NCI-H69 (cell line): ENCODE measurements at places on chromosomes 12 and 14.
A peak's percentile ranks its signal among the peaks of the same experiment; 100 is the strongest.

GRCh38 chr14:64857979-64858744, 21.5 kb downstream of the SPTB start:
- DNase-seq: peak; percentile 72

DNA sequence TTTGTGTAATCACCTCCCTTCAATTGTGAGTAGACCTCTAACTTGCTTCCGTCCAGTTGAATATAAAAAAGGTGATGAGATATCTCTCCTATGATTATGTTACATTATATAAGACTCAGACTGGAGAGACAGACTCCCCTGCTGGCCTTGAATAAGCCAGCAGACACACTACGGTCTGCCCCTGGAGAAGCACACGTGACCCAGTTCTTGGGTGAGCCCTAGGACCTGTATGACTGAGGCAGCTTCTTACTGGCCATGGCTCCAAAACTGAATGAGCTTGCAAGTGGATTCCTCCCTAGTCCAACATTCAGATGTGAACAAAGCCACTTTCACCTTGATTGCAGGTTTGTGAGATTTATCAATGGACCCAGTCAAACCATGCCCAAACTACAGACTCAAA, 427.9 kb upstream of the DCN start:
- no peak for DNase-seq

- peak; percentile 97 for DNase-seq
Observed at GRCh38 chr14:100472094-100472455, 115.1 kb downstream of the BEGAIN start.

DNA sequence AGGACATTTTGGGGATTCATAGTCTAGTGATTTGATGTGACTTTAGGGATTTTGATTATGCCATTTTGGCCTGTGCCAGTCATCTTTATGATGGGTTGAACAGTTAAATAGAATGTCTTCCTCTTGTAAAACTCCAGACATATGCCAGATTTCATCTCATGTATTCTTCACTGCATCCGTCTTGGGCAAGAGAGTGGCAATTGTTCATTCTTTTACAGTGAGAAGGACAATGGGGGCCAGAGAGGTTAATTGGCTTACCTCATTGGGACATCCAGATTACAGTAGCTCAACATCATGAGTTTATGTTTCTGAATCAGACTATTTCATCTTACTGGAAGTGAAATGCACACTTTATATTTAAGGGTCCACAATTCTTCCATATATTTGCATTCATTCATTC, 108.2 kb upstream of the SLC38A2 start:
- no peak for DNase-seq

DNA sequence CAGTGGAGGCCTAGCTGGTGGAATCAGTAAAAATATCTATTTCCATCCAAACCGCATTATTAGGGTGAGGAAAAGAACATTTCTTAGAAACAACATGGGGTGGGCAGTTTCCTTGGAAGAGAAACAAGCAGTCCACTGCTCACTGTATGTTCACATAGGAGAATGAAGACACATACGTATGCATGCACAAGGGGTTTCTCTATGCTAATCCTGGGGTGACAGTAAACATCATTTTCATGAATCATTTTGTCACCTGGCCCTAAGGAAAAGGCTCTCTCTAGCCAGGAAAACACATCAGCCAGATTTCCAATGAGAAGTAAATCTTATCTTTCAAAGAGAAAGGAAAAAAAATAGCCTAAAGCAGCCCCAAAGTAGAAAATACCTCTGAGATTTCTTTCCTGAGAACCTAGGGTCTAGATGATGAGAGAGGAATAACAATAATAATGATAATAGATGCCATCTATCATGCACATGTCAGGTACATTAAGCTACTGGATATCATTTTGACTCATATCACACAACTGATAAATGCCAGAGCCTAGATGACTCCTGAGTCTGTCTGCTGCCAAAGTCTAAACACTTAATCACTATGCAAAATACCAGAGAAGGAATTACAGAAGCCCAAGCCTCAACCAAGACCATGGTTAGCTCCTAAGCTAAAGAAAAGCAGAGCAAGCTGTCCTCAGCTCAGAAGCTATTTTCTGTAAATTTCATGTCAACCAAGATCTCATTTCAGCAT, 520.5 kb upstream of the TMPO start:
- no peak for DNase-seq

DNA sequence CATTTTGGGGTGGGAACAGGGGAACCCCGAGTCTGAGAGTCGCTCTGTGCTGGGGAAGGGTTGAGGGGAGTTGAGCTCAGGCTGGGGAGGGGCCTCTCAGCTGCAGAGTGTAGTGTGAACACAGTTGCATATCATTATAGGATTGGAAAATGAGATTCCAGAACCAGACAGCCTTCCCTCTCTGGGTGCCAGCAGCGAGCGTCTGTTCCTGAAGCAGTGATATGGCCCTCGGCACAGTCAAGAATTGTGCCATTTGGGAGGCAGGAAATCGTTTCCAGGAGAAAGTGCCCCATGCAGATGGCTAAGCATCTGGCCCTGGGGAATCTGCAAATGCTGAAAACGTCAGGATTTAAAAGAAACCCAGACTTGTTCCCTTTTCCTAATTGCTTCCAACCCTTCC, 70.4 kb upstream of the SFSWAP start:
- no peak for DNase-seq

GRCh38 chr14:36485773-36486172, 34.3 kb downstream of the NKX2-1 start:
- no peak for DNase-seq

DNA sequence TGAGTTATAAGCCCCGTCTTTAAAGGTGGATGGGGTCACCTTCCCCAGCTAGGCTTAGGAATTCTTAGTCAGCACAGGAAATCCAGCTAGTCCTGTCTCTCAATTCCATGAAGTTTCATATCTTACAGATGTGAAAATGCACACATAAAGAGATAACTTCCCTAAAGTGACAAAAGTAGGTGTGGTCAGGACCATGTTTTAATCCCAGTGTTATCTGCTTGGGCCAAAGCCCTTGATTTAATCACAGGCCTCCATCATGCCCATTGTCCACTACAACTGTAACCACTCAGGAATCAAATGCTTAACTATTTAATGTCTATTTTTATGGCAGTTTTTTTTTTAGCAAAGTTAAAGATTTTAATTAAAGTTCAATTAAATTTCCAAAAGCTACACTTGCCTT, 194.4 kb upstream of the BTG1 start:
- DNase-seq: no peak

- DNase-seq: peak; percentile 74
Observed at GRCh38 chr14:81990312-81990761, 456.7 kb upstream of the SEL1L start.

GRCh38 chr12:88518863-88519403, 61.3 kb downstream of the KITLG start:
- DNase-seq: no peak

- no peak for DNase-seq
Observed at GRCh38 chr12:132710043-132710404, 618 bp upstream of the PGAM5 start.

DNA sequence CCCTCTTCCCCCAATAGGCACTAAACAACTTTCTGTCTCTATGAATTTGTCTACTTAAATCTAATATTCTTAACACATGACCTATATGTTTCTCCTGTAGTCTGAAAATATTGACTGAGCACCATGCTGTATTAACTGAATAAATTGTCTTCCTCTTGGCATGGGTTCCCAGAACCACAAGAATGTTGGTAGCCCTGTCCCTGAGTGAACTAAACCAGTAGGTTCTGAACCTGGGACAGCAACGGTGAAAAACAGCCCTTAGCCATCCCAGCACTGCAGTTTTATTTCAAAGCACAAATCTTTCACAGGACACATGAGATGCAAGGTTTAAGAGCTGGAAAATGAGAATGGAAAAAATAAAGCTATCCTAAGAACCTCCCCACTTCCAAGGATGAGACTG, 20.4 kb upstream of the HSP90B1 start:
- DNase-seq: no peak

DNA sequence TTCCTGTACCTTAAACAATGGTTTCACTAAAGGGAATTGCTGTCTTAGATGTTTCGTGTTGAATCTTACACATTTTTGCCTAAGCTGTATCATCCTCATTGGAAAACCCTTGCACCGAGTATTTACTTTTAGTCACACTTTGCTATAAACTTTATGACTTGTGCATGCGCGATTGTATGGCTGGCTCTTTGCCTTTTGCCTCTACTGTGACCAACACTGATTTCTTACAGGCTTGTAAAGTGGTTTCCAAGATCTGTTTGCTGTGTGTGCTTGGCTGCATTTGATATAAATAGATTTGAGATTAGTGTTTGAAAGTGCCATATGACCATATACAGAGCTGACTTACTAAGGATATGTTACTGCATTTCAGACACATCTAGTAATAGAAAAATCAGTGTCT, 40.5 kb downstream of the RASSF3 start:
- DNase-seq: no peak

- DNase-seq: no peak
Observed at GRCh38 chr12:109016016-109016415, 4.9 kb downstream of the SVOP start.

DNA sequence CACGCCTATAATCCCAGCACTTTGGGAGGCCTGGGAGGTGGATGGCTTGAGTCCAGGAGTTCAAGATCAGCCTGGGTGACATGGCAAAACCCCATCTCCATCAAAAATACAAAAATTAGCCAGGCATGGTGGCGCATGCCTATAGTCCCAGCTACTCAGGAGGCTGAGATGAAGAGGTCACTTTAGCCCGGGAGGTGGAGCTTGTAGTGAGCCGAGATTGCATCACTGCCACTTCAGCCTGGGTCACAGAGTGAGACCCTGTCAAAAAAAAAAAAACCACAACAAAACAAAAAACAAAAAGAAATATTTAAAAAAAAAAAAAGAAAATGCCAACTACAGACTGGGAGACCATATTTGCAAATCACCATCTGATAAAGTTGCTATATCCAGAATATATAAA, 17.5 kb downstream of the WDR89 start:
- DNase-seq: no peak

GRCh38 chr14:50875359-50876070, 3.7 kb downstream of the ABHD12B start:
- DNase-seq: peak; percentile 56

DNA sequence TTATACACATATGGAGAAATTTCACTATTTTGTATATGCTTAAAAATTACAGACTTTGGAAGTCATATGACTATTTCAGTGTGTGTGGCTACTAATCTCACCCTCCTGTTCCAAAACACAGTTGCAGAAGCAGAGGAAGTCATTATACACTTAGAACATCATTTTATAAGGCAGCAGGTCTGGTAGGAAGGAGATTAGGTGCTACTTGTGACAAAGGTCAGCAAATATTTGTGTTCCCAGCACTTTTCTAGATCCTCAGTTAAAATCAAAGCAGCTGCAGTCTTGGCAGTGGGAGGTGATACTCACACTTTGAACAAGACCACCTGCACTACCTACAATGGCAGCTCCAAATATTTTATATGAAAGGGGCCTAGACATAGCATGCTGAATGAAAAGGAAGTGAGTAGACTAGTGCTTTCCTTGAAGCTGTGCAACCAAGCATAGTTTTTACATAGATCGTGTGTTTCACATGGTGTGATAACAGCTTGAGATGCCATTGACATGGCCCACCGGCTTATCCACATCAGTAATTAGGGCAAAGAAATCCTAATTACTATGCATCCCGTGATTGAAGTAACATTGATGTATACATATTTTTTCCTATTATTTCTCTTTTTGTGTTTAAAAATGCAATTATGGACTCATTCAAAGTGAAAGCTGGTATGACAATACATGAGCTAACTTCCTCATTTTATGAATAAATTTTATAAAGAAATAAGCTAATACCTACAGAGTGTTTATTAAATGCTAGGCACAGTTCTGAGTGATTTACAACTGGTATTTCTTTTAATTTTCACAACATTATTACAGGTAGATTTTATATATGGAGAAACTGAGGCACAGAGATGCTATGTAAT, 5.3 kb downstream of the GYS2 start:
- DNase-seq: no peak

DNA sequence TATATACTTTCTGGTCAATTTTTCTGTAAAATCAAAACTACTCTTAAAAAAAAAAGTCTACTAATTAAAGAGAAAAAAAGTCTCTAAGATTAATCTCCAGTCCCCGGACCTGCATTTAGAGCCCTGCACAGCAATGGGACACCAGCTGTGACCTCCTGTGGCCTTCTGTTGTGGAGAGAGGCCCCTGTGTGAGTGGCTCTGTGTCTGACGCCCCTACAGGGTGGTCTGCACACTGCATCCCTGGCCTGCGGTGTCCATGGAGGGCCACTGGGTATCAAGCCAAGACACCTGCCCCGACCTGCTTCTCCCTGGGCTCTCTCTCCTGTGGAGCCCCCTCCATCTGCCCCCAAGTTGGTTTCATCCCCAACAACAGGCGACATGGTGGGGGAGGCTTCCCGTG, 248.0 kb upstream of the DIO3 start:
- peak; percentile 7 for DNase-seq

DNA sequence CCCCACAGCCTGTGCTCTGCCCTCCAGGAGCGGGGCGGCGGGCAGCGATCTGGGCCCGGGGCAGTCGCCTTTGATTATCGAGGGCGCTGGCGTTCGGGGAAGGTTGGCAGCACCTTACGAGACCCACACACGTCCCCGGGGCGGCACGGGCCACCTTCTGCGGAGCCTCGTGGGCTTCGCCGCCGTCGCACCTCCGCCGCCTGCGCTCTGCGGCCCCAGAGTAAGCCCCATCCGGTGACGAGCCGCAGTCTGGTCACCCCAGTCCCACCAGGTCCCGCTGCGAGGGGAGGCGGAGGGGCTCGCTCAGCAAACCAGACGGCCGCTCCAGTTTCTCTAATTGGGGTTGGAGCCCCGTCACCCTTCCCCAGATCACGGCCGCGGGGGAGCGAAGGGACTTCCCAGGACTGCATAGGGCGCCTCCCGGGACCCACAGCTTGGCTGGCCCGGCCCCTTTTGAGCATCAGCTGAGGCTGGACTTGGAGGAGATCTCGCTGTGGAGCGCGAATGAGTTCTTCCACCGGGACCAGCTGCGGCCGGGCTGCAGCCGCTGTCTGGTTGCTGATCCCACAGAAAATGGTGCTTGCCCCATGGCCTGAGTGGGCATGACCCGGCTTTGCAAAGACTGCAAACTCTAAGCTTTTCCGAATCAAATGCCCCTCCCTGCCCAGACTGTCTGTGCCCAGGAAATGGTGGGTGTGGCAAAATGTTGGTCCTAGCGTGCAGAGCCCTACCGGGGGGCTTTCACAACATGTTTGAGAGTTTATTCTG, 560 bp downstream of the LGALS3 start:
- DNase-seq: peak; percentile 66

DNA sequence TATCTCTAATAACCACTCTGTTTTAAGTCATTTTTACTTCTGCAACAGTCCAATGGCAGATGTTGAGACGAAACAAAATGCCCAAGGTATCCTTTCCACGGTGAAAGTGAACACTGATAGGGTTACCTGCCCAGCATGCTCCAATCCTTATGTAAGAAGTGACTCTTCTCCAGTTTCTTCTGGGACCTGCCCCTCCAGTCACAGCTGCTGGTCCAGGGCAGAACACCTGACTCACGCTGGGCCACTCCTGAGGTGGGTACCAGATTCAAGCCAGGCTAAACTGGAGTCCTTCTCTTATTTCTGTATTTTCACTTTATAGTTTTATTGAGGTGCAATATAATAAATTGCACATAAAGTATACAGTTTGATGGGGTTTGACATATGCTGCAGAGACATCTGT, 16.7 kb downstream of the NT5DC3 start:
- DNase-seq: peak; percentile 17

- DNase-seq: no peak
Observed at GRCh38 chr14:95419569-95419968, 96.9 kb downstream of the SYNE3 start.

GRCh38 chr14:76518366-76518765, 142.4 kb downstream of the ESRRB start:
- DNase-seq: no peak
